ENCODE measurements at places on chromosomes 12 and 14. TPM values are rescaled to one million over a fixed set of nuclear protein-coding genes. Genes with fewer than 3 reads are reported as not detected.

Gene RAB2B
- total RNA-seq = 26.7 TPM

Gene ACADS
- 64.2 TPM for total RNA-seq

Gene CLEC4D
- not detected for total RNA-seq

Gene MTRFR
- 8.8 TPM for total RNA-seq

Gene SLC22A17
- total RNA-seq = 21.4 TPM

Gene HIGD1C
- total RNA-seq = not detected

DNA sequence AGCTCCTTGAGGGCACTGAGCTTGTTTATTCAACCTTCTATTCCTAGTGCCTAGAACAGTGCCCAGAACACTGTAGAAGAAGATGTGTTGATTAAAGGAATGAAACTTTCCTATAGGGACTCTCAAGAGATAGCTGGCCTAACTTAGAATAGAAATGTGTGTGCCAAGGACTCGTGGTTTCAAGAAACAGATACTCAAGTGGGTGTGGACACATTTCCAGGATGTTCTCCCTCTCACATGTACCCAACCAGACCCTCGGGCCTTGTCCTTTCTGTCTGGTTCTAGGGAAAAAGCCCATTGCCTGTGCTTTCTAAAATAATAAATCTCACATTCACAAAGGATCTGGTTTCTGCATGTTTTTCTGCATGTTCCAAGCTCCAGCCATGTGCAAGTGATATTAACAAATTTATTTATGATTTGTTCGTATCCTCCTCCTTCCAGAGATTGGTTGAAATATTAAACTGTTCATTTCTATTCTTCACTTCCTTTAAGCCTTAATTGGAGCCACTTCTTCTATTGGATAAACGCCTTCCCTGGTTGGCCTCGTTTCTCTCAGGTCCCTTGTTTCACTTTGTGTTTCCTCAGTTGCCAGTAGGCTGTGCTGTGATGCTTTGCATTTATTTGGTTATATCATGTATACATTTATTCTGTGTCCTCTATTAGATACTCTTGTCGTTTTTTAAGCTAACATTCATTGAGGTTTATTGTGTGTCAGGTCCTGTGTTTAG, 89.8 kb downstream of the CRADD start:
- DNase-seq = no peak

GRCh38 chr14:22497144-22497423, 91.9 kb downstream of the DAD1 start:
- DNase-seq = no peak

- no peak for DNase-seq
Measured at GRCh38 chr14:75720116-75720515, 59.1 kb downstream of the TTLL5 start.

- no peak for DNase-seq
Measured at GRCh38 chr12:19003141-19003540, 126.4 kb upstream of the PLEKHA5 start.

DNA sequence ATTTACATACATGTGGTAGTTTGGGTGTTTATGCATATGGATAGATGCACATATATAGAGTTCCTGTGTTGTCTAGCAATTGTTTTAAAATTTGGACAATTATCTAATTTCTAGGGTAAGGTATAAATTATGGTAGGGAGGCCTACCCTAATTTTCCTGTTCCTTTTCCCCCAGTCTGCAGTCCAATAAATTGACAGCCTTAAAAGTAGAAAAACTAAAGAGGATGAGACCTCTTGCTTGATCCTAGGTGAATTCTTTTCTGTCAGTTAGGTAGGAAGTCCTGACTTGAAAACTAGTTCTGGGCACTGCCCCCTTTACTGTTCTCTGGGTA, 2.1 kb upstream of the CDKN1B start:
- DNase-seq = no peak

DNA sequence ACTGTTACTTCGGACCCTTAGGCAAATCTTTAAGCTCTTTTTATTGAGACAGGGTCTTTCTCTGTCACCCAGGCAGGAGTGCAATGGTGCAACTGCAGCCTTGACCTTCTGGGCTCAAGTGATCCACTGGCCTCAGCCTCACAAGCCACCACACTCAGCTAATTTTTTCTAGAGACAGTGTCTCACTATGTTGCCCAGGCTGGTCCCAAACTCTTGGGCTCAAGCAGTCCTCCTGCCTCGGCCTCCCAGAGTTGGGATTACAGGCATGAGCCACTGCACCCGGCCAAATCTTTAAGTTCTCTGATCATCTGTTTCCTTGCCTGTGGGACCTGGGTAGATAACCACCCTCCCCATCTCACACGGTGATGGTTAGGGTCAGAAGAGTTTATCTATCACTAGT, 2.3 kb upstream of the GPX2 start:
- peak; percentile 70 for DNase-seq

- no peak for DNase-seq
Measured at GRCh38 chr12:80551897-80552296, 107.9 kb downstream of the PTPRQ start.

Measured in esophagus muscularis mucosa (tissue), 4 donors.